ENCODE measurements at places on chromosomes 3 and 15.

- no peak for DNase-seq
Measured at GRCh38 chr3:146628671-146629070, 23.5 kb upstream of the PLSCR5 start.

GRCh38 chr3:156010829-156011228 lies 109.5 kb upstream of the KCNAB1 start:
- DNase-seq: no peak

DNA sequence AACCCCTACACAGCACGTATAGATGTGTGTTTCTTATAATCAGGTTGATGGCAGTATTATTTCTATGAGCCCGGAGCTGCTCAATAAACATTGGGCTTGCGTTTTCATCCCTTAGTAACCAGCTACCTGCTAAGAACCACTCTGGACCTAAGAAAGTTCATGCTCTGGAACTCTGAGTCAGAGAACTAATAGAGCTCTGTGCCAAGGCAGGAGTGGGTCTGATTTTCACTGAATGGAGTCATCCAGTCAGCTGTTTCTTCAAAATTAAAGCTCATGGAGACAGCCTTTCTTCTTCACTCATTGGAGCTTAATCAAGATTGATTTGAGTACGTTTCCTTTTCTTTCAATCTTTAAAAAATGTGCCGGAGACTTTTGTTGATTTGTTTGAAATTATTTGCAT lies 145.7 kb downstream of the BBX start:
- DNase-seq: no peak

- no peak for DNase-seq
Measured at GRCh38 chr3:151816091-151816604, 2.2 kb downstream of the AADAC start.

DNA sequence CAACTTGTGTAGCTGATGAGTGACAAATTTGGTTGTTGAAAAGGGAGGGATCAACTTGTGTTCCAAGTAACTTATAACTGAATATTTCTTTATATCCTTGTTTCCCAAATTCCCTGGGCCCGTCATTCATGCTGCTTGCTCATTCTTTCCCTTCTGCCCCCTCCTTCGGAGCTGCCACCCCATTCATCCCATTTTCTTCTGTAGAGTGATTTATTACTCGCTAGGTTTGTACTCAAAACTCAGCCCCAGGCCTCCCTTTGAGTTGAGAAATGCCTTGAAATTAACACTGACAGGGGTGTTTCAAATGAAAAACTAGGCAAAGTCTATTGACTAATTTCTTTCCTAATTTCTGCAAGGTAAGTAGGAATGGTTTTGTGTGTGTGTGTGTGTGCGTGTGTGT lies 277.4 kb upstream of the SLCO3A1 start:
- no peak for DNase-seq

DNA sequence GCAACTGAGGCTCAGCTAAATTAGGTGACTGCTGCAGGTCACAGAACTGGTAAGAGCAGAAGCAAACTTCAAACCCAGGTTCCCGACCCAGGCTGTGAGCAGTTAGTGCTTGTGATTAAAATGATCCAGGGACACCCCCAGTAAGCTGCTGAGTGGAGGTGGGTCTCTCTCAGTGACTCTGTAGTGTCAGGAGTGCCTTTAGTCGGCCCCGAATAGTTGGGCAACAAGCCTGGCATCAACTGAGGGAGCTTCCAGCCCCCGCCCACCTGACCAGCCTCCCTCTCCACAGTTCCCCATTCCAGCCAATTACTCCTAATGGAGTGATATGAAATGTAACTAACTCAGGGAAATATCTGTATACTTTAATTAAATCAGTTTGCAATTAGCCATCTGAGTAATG lies 168.0 kb upstream of the SMAD3 start:
- no peak for DNase-seq

GRCh38 chr3:156812521-156813335 lies 13.4 kb upstream of the LEKR1 start:
- peak; percentile 15 for DNase-seq

DNA sequence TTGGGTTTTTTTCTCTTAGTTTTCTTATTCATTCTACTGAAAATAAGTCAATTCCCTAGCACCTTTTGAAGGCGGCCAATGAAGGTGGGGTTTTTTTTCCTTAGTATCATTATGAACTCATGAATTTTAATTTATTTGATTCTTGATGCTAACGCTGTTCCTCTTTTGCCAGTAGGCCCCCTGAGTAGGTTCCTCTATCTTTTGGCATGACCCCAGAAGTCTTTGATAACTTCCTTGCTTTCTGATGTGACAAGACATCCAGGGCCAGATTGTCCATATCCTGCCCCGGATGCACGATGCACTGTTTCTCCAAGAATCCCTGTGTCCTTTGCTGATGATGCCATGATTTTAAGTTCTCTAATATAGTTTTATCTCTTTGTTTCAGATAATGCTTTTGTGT lies 20.6 kb downstream of the LRRK1 start:
- no peak for DNase-seq

- DNase-seq: no peak
Measured at GRCh38 chr15:67365994-67366393, 111.4 kb downstream of the IQCH start.

DNA sequence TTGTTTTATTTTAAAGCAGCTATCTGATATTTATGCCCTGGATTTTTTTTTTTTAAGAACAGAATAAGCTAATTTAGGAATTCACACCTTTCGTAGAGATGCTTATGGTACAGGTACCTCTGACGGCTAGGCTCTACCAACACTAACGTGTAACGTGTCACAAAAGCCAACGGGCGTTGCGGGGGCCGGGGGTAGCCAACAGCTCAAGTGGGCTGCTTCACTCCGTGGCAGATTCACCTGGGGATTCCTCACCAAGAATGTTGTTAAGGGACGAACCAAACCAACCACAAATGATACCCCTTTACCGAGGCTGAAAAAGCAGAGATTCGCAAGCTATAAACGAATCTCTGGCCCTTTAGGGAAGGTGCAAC lies 1.0 kb downstream of the TMCC1 start:
- DNase-seq: no peak

DNA sequence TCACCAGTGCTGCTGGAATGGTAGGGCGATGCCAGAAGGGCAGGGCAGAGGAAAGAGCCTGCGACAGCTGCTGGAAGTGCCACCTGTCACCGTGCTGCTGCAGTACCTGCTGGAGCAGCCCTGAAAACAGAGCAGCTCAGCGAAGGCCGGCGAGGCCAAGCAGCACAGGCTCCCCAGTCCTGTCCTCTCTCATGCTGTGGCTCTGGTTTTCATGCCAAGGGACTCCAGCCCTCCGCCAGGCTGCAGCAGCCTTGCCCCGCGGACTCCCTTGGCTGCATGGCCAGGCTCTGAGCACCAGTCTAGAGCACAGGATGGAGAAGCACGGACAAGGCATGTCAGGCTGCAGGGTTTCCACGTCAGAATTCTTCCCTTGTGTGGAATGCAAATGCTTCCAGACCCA lies 43.9 kb downstream of the ADCY5 start:
- DNase-seq: no peak

DNA sequence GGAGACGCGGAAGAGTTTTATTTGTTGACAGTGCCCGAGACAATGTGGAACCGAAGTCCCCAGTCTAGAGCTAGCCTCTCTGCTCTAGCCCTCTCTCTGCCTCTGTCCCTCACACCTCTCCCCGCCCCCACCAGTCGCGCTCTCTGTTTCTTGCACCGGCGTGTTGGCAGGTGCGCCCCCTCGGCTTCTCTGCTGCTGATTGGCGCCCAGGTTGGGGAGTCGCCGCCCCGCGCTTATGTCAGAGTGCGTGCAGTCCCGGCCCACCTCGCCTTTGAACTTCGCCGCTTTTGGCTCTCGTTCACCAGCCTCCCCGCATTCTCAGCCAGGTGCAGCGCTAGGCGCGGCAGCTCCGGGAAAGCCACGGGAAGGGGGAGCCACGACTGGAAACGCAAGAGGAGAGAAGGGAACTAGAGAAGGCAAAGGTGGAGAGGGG lies at the start of gene SOX14:
SOX14 (plus strand) TSS at position 315 of the 433 bp plus-strand sequence. CDS start 470 bp downstream, outside the sequence.
- DNase-seq: no peak

DNA sequence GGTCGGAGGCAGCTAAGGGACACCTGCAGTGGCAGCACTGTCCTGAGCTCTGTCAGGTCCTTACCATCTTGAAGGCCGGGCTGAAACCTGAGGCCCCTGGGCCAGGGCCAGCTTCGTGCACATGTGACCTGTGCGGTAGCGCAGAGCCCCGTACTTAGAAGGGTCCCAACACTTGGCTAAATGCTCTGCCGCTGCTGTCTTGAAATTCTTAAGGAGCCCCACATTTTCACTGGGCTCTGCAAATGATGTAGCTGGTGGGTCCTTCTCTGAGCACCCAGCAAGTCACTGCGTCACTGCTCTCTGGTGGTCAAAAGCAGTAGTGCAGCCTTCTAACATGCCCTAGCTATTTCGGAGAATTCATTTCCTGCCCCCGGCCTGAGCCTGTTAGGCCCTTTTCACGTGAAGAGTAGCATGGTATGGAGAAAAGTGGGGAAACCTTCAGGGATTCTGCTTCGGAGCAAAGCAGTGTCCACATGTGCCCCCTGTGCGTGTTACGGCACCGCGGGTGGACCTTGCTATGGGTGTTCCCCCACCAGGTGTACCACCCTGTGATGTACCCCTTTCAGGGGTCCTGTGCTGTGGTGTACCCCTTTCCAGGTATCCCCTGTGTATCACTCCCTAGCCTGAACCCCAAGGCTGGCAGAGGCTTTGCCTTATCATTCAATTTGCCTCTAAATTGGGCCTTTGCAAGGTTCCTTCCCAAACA lies 79.7 kb downstream of the TMEM266 start:
- DNase-seq: peak; percentile 68

DNA sequence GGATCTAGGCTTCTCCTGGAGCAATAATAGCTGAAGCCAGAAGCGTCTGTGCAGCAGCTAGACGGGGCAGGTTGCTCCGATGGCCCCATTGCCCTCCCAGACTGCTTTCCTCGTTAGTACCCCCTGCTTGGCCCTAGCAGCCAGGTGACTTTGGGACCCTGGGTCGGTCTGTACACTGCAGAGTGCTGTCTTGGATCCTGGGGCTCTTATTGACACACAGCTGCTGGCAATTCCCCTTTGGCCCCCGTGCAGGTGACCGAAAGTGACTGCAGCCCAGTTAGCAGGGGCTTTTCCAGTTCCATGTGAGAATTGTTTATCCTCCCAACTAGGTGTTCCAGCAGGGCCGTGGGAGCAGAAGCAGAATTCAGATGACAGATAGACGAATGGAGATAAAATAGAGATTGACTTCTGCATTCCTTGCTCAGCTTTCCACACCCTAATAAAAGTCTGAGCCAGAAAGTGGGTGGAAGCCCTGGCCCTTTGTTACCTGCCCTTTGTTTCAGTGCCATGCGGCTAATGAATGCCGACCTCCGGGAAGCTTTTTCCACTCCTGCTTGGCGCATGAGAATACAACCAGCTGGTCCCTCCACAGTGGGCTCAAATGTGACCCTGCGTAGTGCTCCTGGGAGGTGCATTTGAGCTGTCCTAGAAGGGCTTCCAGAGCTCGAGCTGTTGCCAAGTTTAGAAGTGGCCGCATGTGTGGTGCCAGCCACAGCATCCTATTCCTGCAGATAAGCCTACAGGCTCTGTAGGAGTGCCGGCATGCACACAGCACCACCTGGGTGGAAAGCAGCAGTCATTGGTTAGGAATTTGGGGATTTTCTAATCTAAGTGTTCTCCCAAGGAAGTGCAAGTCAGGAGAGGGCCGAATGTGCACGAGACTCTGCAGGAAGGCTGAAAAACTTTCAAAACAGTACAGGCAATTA lies 94.4 kb downstream of the SLCO3A1 start:
- no peak for DNase-seq

DNA sequence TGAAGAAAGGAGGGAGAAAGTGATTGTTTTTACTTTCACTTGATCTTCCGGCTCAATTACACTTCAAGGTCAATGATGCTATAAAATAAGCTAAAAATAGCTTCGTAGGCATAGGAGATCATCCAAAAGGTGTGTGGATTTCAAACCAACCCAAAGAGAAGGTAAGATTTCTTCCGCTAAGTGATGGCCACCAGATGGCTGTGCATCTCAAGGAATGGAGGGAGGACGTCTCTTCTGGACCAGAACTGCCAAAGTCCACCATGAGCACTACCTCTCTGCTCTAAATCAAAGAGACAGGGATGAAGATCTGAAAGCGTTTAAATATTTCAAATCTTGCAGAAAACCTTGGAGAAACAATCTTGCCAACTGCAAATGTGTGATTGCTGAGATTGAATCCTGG lies 199.1 kb upstream of the ZPLD1 start:
- DNase-seq: no peak

- peak; percentile 92 for DNase-seq
Measured at GRCh38 chr15:64894395-64895056, 17.2 kb upstream of the ANKDD1A start.

DNA sequence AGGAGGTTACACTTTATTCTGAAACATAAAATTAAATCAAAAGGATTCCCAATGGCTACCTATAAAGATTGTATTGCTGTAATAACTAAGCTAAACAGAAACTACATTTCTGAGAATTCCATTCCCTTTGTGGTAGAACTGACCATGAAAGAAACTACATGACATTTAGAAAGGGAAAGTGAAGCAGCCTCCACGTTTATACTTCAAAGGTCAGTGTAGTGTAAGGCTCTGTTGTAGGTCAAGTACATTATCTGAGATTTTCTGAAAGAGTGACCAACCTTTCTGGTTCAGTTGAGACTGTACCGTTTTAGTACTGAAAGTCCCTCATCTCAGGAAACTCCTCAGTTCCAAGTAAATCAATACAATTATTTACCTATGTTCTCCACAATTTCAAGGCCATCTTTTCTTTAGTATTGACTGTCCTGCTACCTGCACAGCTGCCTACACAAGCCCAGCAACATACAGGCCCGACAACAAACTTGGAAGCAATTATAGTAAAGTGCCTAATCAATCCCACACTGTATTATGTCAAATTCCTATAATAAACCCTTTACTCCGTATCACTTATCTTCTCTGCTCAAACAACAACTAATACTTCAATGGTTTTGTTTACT lies 343.0 kb downstream of the PLOD2 start:
- no peak for DNase-seq

Measured in CD4-positive, alpha-beta T cell treated with Interleukin-17A for 1 hour (primary cell).